Stimulated activated CD8-positive, alpha-beta memory T cell treated with anti-CD3 and anti-CD28 coated beads, Interleukin-7, amount 100 ng/mL, for 24 hours (primary cell): ENCODE measurements at places on chromosomes 3 and 15.

- DNase-seq = no peak
These were observed 708 bp downstream of the SEC22A start for GRCh38 chr3:123202451-123202850.

DNA sequence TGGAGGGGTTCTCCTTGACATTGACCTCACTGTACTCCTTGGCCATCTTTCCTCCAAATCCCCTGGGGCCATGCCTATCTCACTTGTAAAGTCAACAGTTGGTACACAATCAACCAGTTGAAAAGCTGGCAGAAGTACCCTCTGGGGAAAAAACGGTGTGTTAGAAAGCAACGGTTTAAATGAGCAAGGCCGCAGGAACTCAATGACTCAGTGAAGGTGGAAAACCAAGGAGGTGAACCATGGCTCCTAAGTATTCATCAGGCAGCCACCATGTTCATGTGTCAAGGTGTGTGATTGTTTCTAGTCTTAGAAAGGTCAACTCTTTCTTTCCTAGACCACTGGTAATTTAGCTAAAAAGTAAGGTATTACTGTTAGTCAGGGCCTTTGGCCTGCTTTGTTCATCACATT lies 130.9 kb upstream of the SATB1 start:
- no peak for DNase-seq

DNA sequence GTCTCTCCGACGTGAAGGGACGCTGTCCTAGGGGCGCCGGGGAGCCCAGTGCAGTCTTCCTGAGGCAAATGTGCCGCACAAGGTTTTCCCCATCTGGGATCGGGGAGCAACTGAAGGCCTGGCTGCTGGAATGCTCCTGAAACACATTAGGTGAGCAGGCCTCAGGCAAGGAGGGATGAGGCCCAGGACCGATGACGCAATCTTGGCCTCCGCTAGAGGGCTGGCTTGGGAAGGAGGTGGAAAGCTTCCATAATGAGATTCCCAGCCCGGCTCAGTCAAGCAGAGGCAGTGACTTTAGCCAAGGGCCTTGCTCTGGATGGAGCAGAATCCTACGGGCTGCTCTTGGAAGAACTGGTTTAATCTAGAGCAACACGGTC lies 50.8 kb downstream of the CPN2 start:
- DNase-seq = no peak

DNA sequence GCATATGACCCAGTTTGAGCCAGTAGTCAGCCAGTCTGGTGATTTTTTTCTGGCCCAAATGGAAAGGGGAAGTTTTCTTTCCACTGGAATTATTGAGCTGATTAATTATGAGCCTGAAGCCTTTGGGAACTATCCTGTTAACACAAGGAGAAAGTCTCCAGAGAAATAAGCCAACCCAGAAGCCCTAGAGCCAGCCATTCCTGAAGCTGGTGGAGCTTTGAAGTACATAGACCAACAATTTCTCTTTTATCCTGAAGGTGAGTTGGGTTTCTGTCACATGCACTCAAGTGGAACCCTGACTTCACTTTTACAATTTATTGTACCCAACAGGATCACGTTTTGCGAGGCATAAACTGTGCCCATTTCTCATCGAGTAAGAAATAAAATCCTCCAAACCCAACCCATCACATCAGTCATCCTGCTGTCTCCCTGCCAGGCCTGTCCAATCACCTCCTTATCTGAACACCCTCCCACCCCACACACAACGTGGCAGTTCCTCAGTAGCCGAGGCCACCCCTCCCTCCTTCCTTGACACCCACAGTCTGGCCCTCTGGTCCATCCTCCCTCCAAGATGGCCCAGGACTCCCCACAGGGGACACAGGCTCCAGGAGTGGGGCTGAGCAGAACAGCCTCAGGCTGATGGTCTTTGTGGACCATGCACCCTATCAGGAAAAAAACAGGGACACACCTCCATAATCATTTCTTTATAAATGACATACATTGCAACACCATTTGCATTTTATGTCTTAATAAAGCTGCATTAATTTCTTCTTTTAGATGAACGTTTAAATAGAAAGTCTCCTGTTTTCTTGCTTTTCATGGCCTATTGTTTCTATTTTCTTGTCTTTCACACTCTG lies 55.7 kb upstream of the GATA2 start:
- DNase-seq = no peak

DNA sequence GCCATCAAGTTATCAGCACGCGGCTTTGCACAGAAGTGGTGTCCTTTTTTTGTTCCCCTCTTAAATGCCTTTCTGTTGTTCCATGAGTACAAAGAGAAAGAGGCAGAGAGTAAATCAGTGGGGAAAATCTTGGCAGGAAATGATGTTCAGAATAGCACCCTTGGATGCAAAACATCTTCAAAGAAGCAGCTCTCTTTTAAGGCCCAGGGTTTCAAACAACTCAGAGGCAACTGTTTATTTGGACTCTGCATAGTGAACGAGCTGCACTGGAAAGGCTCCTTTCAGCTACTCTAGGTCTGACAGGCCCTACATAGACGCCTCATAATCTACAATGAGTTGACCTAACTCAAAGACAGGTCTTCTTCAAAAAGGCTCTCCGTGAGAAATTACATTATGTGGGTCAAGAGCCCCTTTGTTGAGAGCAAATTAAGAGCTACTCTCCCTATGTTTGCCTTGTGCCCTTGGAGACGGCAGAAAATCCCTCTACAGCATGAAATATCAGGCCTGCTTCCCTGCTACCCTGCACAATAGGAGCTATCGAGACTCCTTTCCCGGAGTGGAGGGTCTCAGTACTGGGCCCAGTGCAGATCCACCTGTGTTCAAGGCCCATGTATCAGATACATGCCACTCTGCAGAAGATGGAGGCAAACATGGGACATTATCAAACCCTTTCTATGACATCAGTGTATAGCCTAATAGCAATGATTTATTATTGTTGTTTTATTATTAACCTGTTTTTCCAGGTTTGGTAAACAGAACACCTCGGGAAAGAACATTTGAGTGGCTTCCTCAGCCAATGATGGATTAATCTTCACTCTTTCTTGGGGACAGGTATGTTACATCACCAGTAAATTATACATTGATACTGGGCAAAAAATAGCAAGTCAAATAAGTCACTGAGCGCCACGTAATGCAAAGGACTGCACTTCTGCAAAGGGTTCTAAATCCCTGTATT lies 53.1 kb downstream of the HEG1 start:
- no peak for DNase-seq

DNA sequence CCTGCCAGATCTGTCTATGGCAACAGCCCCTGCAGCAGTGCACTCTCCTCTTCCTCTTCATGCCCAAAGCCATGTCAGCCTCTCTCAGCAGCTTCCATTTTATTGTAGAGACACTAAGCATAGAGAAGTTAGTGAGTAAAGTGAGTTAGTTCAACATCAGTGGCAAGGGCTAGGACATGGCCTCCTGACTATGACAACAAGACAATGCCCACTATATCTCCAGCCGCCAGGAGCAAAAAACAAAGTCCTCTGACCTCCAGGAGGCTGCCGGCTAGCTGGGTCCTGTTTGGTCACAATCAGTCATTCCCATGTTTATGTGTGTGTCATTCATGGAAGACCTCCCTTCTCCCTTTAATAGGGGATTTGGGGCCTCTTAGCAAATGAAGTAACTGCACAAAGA lies 14.9 kb downstream of the NR1I2 start:
- no peak for DNase-seq

DNA sequence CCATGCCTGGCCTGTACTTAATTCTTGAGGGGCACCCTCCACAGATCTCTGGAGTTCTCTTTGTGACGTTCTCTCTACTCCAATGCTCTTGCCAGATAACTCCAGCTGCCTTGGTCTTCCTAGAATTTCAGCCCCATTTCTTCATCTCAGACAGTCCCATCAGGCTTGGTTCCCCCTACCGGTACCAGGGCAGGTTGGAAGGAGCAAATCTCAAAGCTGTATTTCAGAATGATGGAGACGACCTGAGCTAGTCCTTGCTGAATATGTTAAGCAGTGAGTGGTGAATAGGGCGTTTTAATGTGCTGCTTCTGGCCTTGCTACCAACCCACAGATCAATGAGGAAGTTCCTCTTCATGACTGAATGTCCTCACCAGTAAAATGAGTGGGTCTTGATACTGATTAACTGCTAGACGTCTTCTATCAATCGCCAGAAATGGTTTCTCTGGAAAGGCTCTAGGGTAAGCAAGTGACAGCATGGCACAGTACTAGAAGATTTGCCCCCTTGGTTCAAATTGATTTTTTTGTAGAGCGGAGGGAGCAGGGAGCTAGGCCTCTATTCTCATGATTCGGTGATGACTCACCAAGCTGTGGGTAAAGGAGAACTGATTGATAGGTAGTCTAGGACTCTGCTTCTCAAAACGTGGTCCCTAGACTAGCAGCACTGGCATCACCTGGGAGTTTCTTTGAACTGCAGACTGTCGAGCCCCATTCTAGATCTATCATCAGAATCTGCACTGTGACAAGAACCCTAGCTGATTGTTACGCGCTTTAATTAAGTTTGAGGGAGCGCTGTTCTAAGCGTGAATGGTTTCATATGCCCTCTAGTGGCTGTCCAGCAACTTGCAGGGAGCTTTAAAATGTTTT lies 67.8 kb downstream of the UBP1 start:
- no peak for DNase-seq

DNA sequence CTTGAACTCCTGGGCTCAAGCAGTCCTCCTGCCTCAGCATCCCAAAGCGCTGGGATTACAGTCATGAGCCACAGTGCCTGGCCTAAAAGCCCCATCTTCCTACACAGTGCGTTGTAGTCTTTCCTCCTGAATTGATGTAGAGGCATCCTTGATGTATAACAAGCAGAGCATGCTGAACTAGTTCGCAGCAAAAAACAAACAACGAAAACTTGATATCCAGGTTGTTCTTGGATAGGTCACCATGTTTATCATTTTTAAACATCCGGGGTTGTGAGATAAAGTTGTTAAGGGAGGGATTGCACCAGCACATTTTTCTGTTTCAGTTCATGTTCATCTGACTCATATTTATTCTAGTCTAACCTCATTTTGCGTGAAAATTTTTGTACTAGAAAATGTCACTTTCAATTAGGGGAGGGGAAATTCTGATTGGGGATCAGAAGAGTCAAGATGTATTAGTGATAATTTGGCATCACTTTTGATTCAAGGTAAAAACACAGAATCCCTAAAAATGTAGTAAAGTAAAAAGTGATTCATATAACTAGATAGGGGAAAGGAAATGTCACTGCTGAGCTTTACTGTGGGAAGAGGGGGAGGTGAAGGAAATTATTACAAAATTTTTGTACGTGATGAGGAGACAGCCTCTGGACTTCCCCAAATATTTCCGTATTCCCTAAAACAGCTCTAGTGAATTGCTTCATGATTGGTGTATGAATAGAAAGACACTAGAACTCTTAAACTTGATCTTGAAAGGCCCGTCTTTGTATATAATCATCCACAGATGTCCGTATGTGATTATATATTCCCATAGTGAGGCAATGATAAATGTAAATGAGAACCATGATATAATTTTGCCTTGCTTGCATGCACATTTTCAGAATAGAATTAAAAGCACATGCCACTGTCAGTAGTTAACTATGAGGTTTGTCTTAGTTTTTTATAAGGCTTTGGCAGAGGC lies 22.9 kb downstream of the RAB8B start:
- no peak for DNase-seq

DNA sequence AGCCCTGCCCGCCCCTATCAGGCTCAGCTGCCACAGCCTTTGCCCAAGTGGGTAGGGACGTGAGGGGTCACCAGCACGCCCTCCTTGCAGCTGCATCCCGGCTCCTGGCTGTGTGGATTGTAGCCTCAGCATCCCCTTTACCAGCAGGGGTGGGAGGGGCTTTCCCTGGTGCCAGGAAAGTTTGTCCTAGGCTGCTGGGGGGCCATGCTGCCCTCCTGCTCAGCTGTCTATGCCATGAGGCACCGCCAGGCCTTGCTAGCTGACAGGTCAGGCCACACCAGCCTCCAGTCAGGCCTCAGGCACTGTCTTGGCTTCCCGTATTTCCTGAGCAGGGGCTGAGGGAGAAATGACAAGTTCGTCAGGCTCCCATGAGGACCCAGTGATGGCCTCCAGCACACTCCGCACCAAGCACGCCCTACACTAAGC lies 32.3 kb downstream of the TKT start:
- DNase-seq = no peak
